Naive thymus-derived CD8-positive, alpha-beta T cell (primary cell): ENCODE measurements at places on chromosomes 7 and 10.
A peak's percentile ranks its signal among the peaks of the same experiment; 100 is the strongest.

- peaks cover 2% of the 10 kb centered on the region for H3K27me3 ChIP-seq
- H3K27ac ChIP-seq: no peak overlapping the region
- no peaks in the 10 kb centered on the region for H3K4me1 ChIP-seq
- no peak for DNase-seq
- H3K36me3 ChIP-seq: no peaks in the 10 kb centered on the region
- no peak overlapping the region for H3K4me3 ChIP-seq
Observed at GRCh38 chr7:106563466-106564150, 97.3 kb downstream of the CCDC71L start.

- no peaks in the 10 kb centered on the region for H3K36me3 ChIP-seq
- H3K4me3 ChIP-seq: no peak overlapping the region
- no peak for DNase-seq
- peaks cover 21% of the 10 kb centered on the region for H3K27me3 ChIP-seq
- H3K4me1 ChIP-seq: no peaks in the 10 kb centered on the region
Observed at GRCh38 chr10:27399871-27400270, 104.2 kb upstream of the RAB18 start.

DNA sequence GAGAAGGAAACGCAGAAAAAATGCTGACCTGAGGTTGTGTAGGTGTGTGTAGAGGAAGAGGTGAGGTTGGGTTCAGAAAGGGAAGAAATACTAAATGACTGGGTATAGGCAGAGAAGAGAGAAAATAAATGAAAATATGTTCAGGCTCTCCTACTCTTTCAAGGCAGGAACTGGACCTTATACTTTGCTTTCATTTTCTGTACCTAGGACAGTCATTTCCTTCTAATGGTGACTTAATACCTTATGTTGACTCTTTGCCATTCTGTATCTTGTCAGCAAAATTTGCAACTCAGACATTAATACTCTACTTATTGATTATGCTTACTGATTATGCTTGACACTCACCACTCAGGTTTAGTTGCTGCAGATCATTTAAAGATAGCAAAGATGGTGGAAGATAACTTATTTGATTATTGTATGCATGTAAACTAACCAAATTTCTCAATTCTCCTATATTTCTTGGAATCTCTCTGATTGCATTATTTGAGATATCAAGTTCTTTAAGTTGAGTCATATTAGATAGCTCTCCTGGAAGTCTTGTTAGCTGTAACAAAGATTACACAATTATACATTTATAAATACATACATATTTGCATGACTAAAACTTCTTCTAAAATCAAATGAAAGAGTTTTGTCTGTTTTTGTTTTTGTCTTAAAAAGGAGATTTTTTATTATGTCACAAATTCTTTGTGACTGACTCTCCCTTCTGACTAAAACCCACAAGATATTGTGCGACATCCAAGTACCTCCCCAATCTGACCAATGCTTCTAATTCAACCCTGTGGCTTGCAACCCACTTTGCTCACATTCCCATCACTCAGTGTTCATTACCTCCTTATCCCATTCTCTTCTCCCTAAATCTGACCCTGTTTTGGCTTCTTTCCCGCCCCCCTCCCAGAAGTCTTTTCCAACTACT, 20.0 kb downstream of the LRRD1 start:
- no peak for DNase-seq
- no peak overlapping the region for H3K27ac ChIP-seq
- peaks cover 4% of the 10 kb centered on the region for H3K36me3 ChIP-seq
- H3K4me1 ChIP-seq: no peaks in the 10 kb centered on the region

DNA sequence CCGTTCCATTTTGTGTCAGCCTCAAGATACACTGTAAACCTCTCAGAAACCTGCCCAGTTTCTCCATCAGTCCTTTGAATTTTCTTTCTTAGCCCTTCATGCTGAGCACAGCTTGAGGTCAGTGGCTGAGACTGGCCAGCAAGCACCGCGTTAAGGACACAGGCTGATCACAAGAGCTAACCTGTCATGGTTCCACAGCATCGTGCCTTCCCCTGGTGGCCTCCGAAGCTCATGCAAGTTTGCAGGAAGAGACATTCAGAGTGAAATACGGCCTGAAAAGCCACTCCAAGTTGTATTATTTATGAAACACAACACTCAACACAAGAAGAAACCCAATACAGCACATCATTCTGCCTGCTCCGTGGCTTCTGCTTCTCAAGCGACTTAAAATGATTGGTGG, 57.0 kb upstream of the PFKP start:
- H3K27ac ChIP-seq: no peak overlapping the region
- H3K4me3 ChIP-seq: no peak overlapping the region
- peaks cover 2% of the 10 kb centered on the region for H3K36me3 ChIP-seq
- no peak for DNase-seq
- H3K4me1 ChIP-seq: peaks cover 1% of the 10 kb centered on the region

GRCh38 chr7:74453322-74454011, at the start of gene GTF2IRD1:
Gene GTF2IRD1 (plus strand): TSS chr7:74453906. CDS start chr7:74508081, 54,175 bp downstream.
- DNase-seq: peak; percentile 27
- H3K27ac ChIP-seq: peak within 1 kb of the TSS; percentile 85
- peaks cover 16% of the 10 kb centered on the region for H3K4me1 ChIP-seq
- peak within 1 kb of the TSS; percentile 86 for H3K4me3 ChIP-seq
- no peaks in the 10 kb centered on the region for H3K36me3 ChIP-seq

GRCh38 chr10:5648494-5649457, 17.6 kb downstream of the ASB13 start:
- no peaks in the 10 kb centered on the region for H3K36me3 ChIP-seq
- no peak for DNase-seq
- peaks cover 6% of the 10 kb centered on the region for H3K4me1 ChIP-seq
- no peak overlapping the region for H3K4me3 ChIP-seq

DNA sequence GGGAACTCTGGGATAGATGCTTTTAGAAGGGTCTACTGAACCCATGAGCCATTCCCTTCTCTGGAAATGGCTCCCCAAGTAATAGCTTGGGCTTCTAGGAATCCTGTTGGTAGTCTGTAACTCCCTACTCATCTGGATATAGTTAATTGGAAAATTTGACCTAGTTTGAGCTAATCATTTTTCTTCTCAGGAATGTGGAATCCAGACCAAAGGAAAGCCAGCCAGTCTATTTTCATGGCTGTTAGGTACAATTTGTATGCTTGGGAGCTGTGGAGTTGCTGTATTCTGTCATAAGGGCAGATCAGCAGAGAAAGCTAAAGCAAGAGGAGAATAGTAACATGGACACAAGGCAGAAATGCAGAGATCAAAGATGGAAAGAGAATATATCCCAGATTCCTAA, 71.6 kb upstream of the C1GALT1 start:
- H3K27ac ChIP-seq: no peak overlapping the region
- no peaks in the 10 kb centered on the region for H3K36me3 ChIP-seq
- H3K4me1 ChIP-seq: no peaks in the 10 kb centered on the region
- H3K4me3 ChIP-seq: no peak overlapping the region

DNA sequence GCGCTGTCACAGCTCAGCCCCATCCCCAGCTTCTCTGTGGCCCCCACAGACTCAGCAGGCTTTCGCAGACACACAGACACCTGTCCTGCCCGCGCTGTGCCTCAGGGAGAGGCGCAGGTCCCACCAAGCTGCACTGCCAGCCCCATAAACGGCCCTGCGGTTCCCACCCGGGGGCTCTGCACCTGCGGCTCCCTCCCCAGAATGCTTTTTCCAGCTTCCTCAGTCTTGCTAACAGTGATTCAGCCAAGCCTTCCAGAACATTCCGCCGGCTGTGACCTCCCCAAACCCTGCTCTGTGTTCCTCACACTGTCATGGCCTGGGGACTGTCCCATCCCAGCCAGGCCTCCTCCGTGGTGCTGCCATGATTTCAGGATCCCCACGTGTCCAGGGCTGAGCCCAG, 27.8 kb upstream of the TNRC18 start:
- no peak for DNase-seq
- no peak overlapping the region for H3K27ac ChIP-seq
- no peak overlapping the region for H3K4me3 ChIP-seq
- H3K27me3 ChIP-seq: peaks cover 17% of the 10 kb centered on the region
- no peaks in the 10 kb centered on the region for H3K4me1 ChIP-seq

DNA sequence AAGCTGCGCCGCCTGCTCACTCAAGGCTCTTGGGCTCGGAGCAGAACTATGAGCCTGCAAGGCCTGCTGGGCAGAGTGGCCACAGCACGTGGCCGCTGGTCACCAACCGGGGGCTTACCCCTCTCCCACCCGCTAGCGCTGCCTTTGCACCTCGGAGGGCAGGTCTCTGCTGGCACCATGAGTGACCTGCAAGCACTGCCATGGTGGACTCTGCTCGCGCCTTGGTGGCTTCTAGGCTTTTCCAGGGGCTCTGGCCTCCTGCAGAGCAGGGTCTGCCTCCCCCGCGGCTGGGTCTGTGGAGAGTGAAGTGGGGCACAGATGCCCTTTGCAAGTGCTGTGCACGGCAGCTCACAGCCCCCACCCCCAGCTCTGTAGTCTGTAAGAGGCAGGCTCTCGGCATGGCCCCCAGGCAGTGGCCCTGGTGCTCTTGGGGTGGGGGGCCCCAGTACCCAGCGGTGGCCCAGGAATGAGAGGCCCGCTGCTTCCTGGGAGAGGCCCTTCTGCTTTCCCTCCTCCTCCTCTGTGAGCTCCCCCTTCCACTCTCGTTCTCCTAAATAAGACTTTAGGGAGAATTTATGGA, 119.6 kb downstream of the INPP5A start:
- H3K4me3 ChIP-seq: no peak overlapping the region
- H3K36me3 ChIP-seq: peaks cover 18% of the 10 kb centered on the region
- H3K4me1 ChIP-seq: peaks cover 2% of the 10 kb centered on the region
- H3K27ac ChIP-seq: no peak overlapping the region

DNA sequence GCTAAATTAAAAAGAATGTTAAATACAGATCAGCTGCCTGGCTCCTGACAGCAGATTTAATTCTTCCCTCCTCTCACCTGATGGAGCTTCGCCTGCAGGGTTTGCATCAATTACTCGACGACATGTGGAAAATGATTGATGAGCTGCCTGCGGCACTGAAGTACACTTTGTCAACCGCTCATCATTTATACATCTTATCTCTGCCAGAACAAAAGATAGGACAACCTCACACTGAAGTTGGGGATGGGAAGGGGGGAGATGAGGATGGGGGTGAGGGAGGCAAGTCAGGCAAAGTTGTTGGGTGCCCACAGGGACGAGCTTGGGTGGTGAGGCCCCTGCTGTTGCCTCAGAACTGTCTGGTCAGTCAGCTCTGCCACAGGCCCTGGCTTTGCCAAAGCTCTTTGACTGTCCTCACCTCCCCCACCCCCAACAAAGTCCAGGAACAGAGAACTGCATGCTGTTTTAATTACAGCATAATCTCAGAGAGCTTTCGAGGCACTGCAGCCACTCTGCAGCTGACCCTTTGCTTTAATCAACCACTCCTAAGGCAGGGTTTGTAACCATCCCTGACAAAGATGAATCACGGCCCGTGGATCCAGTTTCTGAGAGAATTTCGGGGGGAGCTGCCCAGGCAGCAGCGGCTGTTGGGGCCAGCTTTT, 702.3 kb downstream of the LRMDA start:
- H3K36me3 ChIP-seq: no peaks in the 10 kb centered on the region
- DNase-seq: no peak
- H3K27ac ChIP-seq: no peak overlapping the region

DNA sequence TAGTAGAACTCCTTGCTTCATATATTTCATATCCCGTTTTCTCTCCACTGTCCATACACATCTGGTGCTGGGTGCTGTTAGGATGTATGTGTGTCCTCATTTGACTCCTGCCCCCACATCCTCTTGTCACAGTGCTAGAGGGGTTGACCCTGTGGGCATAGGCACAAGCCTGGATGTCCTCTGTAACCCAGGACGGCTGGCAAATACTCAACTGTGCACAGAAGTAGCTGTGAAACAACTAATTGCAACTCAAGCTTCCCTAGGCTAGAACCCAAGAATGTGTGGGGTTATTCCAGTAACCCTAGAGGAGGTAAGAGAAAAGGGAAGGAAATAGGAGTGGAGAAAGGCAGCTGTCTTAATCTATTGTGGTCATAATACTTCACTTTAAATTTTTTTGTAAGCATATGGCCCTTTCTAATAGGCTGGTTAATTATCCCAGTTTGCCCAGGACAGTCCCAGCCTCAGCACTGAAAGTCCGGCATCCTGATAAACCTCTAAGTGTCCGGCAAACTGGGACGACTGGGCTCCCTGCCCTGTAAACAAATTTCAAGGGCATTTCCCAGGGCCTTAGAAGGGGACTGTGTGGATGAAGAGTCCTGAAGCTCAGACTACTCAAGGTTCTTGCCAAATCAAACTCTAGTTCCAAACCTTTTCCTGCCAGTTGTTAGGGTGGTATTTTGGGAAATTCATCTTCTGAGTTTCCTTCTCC, 283.2 kb upstream of the CELF2 start:
- no peaks in the 10 kb centered on the region for H3K4me1 ChIP-seq
- DNase-seq: no peak
- no peaks in the 10 kb centered on the region for H3K36me3 ChIP-seq
- no peak overlapping the region for H3K4me3 ChIP-seq
- H3K27me3 ChIP-seq: no peaks in the 10 kb centered on the region

- no peaks in the 10 kb centered on the region for H3K27me3 ChIP-seq
- no peaks in the 10 kb centered on the region for H3K36me3 ChIP-seq
- H3K27ac ChIP-seq: no peak overlapping the region
Observed at GRCh38 chr7:23765943-23766342, 55.9 kb downstream of the STK31 start.

DNA sequence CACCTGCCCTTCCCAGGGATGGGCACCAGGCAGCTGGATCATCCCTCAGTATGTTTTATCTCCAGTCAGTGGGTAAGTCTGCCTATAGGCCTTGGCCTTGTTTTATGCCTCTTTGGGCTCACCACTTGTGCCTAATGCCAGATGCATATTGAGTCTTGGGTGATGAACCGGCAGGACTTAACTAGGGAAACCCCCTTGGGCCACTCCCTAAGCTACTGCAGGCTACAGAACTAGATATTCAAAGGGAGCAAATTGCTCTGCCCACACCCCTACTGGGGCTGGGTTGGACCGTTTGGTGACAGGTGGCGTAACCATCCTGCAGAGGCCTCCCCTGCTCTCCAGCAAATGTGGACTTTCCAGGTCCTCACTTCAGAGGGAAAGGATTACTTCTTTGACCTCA, 115.7 kb upstream of the GDF10 start:
- peaks cover 16% of the 10 kb centered on the region for H3K4me1 ChIP-seq
- no peak overlapping the region for H3K4me3 ChIP-seq
- no peak for DNase-seq
- H3K27me3 ChIP-seq: no peaks in the 10 kb centered on the region
- no peak overlapping the region for H3K27ac ChIP-seq

GRCh38 chr10:35042783-35043182, 47.4 kb downstream of the CUL2 start:
- peaks cover 6% of the 10 kb centered on the region for H3K4me1 ChIP-seq
- H3K4me3 ChIP-seq: no peak overlapping the region
- H3K27me3 ChIP-seq: no peaks in the 10 kb centered on the region
- DNase-seq: no peak

- peaks cover 16% of the 10 kb centered on the region for H3K36me3 ChIP-seq
- no peaks in the 10 kb centered on the region for H3K4me1 ChIP-seq
- no peak for DNase-seq
- H3K27me3 ChIP-seq: peaks cover 6% of the 10 kb centered on the region
- no peak overlapping the region for H3K27ac ChIP-seq
Observed at GRCh38 chr10:33365301-33365700, 30.8 kb upstream of the NRP1 start.
